ENCODE measurements at places on chromosomes 13 and 19.
A peak's percentile ranks its signal among the peaks of the same experiment; 100 is the strongest.

DNA sequence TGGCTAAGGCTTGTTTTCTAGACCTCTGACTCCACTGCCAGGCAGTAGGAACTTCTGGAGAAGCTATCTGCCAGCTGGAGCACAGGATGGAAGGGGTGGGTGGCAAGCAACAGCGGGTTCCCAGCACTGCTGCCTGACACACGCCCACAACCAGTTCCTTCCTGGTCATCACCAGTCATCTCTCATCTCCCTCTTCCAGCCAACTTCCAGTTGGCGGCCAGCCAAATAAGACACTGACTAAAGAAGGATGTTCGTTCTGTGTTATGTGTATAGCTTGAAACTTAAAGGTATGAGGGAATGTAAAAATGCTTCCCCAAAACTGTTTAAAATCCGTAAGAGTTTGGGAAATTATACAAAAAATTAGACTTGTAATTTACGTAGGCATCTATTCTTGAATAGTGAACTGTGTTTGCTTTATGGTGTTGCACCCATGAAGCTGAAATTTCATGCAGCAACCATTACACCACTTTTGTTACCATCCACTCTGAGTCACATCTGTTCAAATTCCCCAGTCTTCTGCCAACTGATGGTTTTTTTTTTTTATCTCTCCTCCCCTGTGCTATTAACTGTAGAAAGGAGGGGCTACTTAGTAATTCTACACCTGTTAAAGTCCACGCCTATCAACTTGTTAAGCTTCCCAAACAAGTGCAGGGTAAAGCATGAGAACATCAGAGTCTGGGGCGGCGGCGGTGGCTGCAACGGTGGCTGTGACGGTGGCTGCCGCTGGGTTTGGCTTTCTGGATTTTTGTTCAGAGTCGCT lies 86.2 kb upstream of the FRY start:
- DNase-seq: peak; percentile 55

DNA sequence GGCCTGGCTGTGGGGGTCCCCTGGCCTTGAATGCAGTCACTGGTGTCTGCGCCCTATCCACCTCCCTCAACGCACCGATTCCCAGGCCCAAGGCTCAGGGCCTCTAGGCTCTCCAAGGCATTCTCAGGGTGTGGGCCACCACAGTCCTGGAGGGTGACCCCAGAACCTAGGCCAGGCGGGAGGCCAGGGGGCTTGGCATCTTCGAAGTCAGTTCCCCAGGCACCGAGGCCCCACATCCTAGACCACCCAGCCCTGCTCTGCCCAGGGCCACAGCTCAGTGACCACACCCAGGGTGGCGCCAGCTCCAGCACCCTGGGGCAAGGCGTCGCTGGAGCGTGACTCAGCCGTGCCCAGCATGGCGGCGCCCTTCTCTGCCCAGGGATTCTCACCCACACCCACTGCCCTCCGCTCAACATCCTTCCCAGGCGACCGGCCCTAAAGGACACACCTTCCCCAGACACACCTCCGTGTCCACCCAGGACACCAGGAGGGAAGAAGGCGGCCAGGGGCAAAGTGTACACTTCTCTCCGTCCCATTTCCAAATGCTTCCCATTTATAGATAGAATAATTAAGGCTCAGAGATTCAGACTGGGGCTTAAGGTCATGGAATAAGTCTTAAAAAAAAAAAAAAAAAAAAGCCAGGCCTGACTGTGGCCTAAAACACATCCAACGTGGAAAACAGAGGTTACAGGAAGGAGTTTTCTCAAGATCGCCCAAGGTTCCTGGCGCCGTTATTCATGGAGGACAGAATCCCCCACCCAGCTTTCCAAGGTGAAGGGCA lies 36.4 kb upstream of the NANOS3 start:
- peak; percentile 88 for DNase-seq

DNA sequence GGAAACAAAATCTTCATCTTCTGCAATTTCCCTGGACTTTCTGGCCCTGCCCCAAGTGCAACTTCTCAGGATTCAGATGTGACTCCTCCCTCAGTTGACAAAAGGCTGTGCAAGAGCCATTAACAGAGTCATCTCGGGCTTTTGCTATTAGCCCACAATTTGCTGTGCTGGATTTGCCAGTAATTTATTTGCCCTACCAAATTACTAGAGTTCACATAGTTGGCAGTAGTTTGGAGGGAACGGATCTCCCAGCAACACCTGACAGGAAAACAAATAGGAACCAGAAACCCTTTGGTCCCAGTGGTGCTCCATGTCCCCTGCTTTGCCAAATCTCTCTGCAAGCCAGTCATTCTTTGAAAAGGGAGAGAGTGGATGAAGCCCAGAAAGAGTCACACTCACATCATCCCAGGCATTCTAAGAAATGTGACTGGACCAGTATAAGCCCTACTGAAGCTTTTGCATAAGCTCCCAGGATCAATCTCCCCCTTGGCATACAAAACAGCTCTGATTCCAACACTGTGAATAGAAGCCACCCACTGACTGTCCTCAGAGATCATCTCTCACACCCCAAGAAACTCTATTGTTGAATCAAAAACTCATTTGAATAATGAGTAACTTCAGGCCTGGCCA lies 350.1 kb upstream of the NBEA start:
- DNase-seq: no peak

DNA sequence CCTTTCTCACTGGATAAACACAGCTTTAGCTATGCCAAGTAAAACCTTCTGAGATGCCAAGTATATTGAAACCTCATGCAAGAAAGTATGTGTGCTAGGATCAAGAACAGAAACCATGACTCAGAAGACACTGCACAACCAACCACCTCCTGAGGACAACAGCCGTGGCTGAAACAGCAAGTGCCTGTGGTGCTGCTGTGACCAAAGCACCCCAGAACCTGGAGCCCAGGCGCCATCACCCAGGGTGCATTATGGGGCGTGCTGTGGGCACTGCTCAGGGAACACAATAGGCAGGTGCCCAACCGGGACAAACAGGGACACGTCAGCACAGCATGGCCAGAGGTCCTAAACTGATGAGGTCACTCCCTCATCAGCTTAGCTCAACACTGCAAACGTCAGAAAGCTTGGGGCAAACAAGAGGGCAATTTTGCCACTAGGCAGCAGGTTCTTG lies 101.3 kb upstream of the SLC15A1 start:
- no peak for DNase-seq

GRCh38 chr13:23440821-23441618 lies 7.5 kb upstream of the SACS start:
- DNase-seq: peak; percentile 49

DNA sequence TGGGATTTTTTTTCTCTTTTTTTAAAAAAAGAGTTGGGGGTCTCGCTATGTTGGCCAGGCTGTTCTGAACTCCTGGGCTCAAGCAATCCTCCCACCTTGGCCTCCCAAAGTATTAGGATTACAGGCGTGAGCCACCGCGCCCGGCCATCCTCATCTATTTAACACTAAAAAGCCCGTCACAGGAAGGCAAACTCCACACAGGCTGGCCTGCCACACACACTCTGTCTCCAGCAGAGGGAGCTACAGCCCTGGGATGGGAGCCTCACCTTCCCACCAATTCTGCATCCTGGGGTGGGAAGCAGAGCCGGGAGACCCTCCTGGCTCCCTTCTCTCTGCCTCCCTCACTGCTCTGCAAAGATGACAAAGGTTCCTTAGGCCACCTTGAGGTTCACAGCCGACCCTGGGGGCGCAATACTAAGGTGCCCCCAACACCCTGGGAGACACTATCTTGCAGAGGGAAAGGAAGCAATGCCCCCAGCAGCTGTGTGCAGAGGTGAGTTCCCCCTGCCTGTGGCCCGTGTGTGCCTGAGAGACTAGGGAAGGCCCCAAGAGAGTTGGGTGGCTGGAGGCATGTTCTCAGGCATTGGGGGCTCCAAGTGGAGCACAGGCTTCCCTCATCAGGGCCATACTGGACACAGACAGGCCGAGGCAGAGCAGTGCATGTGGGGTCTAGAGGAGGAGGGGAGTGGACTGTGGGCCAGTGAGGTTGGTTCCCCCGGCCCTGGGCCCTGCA lies 27.4 kb upstream of the TIMM44 start:
- DNase-seq: peak; percentile 64

DNA sequence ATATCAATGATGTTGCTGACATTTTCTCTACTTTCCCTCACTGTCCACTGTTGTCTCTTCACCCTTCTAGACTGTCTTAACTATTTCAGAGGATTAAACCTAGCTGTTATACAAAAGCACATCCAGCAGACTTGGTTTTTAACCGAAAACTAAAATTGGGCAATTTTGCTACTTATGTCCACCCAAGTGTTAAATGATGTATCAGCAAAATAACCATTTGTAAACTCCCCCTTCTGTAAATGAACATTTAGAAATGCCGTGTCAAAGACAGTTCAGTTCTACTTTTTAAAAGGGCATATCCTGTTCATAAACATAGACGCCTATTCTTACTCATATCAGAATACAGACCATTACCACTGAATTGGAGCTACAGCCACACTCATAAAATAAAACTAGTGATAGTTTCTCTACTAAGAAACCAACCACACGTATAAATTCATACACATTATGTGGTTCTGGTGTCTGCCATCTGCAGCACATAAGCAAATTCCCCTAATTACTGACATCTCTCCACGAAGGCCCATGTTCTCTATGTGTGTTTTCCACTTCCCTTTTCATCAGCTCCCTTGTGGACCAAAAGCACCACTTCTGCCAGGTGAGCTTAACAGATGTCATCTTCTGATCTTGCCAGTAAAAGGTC lies 1091.8 kb downstream of the PCDH9 start:
- DNase-seq: no peak

DNA sequence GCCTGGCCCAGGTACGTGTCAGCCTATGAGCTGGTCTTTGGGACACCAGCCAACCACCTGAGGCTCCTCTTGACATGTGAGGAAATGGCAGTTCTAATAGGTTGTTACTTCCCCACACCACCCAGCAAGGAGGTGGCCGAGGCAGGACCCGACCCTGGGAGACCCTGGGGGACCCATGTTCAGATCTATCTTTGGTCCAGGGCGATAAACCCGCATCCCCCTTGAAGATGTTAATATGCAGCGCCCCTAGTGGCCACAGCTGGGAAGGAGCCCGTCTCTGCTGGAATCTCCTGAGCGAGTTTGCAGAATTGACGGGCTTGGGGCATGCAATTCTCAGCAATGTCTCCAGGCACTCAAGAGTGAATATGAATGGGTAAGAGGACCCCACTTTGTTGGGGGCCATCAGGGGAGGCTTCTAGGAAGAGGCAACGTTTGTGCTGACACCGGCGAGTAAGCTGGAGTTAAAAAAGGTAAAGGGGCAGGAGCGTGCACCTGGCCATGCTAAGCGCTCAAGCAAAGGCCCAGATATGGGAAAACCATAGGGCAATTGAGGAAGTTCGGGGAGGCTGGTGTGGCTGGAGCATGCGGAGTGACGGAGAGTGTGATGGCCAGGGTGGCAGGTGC lies 1.5 kb upstream of the MYO1F start:
- DNase-seq: peak; percentile 77

DNA sequence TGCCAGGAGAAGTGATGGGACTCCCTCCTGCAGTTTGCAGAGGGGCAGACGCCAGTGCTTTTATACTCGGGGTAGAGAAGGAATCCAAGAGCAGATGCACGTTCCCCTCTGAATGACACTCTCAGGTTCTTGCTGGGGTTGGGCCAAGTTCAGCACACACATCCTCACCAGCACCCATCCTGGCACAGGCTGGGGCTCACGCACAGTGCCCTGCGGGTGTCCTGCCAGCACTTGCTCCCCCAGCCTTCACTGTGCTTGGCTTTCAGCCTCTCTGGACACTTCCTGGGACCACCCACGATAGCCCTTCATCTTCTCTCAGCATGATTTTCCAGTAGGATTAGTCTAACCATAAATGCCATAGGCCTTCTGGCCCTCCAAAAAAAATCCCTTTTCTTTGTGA lies 158.6 kb downstream of the ZNF536 start:
- DNase-seq: no peak

- peak; percentile 51 for DNase-seq
Measured at GRCh38 chr19:52343548-52343947, 7.5 kb downstream of the ZNF610 start.

GRCh38 chr19:15372891-15373301 lies 6.7 kb downstream of the AKAP8 start:
- DNase-seq: no peak

DNA sequence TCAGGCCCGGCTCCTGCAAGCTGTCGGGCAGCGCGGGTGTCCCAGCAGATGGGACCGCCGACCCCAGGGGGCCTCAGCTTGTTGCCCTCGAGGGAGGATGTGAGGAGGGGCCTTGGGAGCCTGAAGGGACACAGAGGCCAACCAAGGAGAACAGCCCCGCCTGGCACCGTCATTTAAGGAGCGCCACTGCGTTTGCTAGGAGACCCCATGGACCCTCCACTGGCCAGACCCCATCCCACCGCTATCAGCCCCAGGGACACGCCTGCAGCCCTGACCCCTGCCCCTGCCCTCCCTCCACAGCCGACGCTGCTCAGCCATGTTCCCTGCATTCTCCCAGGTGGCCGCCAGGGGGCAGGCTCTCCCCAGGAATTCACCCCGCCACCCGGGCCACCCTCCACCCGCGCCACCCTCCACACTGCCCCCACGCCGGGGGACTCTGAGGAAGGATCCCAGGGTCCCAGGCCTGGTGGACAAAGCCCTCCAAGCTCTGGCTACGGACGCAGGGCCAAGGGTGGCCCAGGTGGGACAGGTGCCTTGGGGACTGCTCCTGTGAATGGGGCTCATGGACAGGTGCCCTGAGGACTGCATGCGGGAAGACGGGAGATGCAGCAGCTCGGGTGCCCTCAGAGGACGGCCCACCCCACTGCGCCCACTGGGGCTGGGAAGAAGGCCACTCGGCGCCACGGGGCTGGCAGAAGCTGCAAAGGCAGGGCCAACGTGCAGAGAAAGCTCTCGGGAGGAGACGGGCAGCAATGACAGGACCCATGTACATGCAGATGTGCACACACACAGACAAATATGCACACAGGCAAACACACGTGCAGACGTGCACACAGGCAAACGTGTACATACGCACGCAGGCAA lies 34.4 kb downstream of the PIP5K1C start:
- peak; percentile 37 for DNase-seq

- no peak for DNase-seq
Measured at GRCh38 chr13:112705286-112705685, 15.4 kb downstream of the ATP11A start.

- DNase-seq: peak; percentile 19
Measured at GRCh38 chr13:38641164-38641948, 45.5 kb upstream of the FREM2 start.

GRCh38 chr19:41064974-41065569 lies 23.2 kb upstream of the CYP2A13 start:
- DNase-seq: peak; percentile 53

DNA sequence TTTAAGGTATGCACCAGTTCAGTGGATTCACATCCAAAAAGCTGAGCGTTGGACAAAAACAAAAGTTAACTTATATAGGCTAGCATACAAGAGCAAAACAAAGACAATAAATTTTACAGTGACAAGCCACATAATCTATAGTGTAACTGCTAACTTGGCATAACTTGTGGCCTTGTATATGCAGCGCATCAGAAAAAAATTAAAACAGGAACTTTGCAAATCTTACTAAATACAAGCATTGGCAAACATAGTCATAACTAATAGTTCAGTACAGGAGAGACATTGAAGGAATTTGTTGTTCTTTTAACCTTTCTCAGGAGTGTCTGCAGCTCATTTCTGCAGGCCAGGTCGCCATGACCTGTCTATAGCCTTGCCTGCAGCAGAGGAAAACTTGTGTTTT lies 54.6 kb downstream of the OR10H4 start:
- no peak for DNase-seq

All from ELR (cell line).